ENCODE measurements at places on chromosomes 4 and X.

- no peak for DNase-seq
Observed at GRCh38 chr4:135050086-135050717, 848.6 kb upstream of the PABPC4L start.

- DNase-seq, result no peak
Observed at GRCh38 chr4:124708517-124709300, 3.8 kb downstream of the ANKRD50 start.

GRCh38 chr4:56186808-56187523 is 200.3 kb downstream of the AASDH start:
- DNase-seq, result no peak

GRCh38 chr4:71415491-71415890 is 76.7 kb downstream of the SLC4A4 start:
- no peak for DNase-seq
